Muscle of leg (tissue), 16 donors: ENCODE measurements at places on chromosomes 4 and X.
A peak's percentile ranks its signal among the peaks of the same experiment; 100 is the strongest.

DNA sequence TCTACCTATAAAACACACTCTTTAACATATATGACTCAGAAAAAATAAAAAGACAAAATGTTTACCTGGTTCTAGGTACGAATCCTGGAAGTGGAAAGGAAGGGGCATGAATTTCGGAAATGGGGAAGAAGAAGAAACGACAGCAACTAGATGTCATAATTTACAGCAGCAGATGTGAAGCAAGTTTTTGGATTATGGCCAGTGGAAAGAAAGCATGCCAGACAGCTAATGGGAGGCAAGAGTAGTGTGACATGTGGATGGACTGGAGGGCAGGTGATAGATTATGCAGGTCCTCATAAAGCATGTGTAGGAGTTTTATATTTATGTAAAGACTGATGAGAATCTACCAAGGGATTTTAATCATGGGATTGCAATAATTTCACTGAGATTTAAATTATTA, 279.0 kb upstream of the TACR3 start:
- peak; percentile 39 for DNase-seq

DNA sequence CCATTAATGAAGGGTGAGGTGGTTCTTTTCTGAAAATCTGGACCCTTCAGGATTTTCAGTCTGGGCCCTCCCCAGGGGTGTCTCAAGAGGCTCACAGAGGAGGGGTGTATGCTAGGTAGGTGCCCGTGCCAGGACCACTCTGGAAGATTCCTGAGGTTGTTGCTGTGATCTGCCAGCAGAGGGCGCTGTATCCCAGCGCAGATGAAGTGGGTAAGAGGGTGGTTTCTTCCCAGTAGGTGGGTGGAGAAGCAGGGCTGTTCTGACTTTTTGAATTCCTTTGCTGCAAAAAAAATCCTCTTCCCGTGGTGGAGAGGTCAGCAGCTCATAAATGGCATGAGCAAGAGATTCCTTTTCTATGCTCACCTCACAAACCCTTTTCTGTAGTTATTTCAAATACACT, 51.1 kb downstream of the SCML1 start:
- DNase-seq = peak; percentile 25

- DNase-seq = no peak
Observed at GRCh38 chr4:24197955-24198354, 308.1 kb upstream of the PPARGC1A start.

GRCh38 chr4:86496094-86497080, 97.7 kb upstream of the PTPN13 start:
- DNase-seq = peak; percentile 64

DNA sequence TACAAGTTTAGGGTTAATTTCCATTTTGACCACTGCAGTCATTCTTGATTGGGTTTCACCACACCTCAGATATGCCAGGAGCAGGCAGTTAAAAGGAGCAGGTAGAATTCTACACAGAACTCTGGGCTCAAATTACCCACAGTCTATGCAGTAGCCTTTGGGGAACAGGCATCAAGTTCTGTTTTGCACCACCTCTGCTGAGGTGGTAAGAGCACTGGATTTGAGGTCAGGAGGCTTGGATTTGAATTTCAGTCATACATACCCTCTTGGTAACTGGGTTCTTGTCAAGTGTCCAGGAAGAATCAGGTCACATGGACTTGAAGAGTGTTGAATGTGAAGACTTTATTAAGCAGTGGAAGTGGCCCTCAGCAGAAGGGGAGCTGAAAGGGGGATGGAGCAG, 40.4 kb upstream of the PGK1 start:
- no peak for DNase-seq

DNA sequence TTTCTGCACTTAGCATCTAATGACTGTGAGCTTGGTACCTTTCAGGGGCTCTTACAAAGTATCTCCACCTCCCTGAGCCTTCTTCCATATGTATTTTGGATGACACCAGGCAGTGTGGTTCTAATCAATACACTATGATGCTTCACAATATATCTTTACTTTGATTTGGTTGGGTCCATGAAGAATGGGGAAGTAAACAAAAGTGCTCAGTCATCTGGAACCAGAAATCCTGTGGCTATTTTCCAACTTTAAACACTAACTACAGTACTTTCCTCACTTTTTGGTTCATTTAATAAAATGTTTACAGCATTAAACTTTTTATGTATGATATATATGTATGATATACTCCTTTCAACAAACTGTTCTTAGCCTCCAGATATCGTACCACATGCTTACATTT, 216.4 kb upstream of the AFF2 start:
- no peak for DNase-seq

- DNase-seq = no peak
Observed at GRCh38 chrX:130626521-130626920, 224.7 kb downstream of the RBMX2 start.

DNA sequence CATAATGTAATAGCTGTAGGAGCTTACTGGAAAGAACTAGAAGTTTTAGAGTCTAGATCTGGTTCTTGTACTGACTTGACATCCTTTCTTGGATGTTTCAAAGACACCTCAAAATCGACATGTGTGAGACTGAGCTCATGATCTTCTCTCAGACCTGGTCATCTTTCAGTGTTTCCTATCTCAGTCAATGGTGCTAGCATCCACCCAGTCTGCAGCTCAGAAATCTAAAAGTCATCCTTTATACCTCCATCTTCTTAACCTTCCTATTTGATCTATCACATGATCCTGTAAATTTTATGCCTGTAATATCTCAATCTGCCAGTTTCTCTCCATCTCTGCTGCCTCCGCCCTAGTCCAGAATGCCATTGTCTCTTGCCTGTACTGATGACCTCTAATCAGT, 301.9 kb upstream of the PITX2 start:
- DNase-seq = no peak

- no peak for DNase-seq
Observed at GRCh38 chr4:22903913-22904312, 211.2 kb downstream of the GBA3 start.

GRCh38 chr4:119678761-119679160, 50.2 kb upstream of the PDE5A start:
- DNase-seq = no peak

- no peak for DNase-seq
Observed at GRCh38 chr4:114535725-114536124, 62.9 kb upstream of the UGT8 start.

GRCh38 chr4:80492761-80493160, 157.2 kb downstream of the CFAP299 start:
- no peak for DNase-seq

GRCh38 chrX:111779582-111779981, 96.4 kb upstream of the TRPC5OS start:
- no peak for DNase-seq

GRCh38 chr4:8731364-8731763, 138.8 kb downstream of the CPZ start:
- DNase-seq = no peak

DNA sequence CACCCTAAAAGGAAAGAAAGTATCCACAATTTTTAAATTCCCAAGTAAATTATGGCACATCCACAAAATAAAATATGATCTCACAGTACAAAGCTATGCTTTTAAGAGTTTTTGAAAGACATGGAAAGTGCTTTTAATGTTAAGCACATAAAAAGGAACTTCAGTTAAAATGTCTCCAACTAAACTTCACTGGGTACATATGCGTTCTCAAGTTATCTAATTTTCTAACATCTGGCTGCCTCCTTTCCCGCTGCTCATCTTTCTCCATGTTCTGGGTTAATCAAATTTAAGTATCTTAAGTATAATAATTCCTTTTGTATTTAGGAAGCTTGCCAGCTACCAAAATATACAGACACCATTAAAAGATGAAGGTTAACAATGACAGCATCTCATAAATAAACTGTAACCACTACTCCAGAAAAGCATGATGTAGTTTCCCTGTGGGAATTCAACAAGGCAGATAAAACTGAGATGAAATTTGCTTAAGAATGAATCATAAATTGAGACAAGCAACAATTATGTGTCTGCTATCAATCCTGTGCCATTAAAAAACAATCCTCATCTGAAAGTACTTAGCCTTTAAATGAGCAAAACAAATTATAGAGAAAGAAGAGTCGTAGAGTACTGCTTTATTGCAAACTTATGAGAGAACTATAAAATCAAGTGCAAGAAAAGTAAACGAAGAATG, 25.1 kb downstream of the PRSS12 start:
- peak; percentile 88 for DNase-seq

GRCh38 chr4:93573285-93573684, 255.3 kb upstream of the ATOH1 start:
- DNase-seq = no peak

DNA sequence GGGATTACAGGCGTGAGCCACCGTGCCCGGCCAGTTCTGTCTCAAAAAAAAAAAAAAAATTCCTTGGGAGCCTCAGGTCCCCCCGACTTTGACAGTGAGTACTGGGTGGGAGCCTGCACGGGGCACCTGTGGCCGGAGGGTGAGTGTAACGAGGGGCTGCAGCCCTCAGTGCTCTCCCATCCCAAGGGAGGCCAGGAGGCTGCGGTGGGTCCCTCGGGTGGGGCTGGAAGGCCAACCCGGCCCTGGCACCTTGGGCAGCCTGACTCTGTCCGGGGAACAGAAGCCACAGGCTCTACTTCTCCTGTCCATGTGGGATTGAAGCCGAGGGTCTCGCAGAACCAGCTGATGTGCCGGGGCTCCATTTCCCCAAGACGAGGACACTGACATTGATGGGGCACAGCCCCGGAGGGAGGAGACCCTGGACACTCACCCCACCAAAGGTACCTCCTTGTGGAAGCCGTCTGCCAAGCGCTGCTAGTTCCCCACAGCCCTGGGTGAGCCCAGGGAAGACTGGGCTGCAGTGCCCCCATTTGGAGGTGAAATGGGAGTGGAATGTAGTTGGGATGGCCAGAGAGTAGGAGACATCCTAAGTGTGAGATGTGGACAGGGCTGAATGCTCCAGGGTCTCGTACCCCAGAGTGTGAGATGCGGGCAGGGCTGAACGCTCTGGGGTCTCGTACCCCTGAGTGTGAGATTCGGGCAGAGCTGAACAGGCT, 2.3 kb upstream of the SLC26A1 start:
- DNase-seq = no peak

DNA sequence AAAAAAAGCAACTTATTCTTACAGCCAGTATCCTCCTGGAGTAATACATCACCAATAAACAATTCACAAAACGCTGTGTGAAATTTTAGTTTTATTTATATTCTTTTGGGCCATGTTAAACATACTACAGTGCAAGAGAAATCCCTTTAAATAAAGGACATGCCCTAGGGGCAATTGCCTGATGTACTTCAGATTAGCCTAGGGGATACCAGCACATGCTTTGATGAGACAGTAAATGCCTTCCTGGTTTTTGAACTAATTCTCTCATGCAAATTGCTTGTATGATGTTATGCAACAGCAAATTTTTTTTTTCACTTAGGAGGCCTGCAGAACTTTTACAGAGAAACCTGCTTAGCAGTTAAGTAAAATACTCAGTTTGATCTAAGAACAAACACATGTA, 711.9 kb upstream of the FRG1 start:
- no peak for DNase-seq

DNA sequence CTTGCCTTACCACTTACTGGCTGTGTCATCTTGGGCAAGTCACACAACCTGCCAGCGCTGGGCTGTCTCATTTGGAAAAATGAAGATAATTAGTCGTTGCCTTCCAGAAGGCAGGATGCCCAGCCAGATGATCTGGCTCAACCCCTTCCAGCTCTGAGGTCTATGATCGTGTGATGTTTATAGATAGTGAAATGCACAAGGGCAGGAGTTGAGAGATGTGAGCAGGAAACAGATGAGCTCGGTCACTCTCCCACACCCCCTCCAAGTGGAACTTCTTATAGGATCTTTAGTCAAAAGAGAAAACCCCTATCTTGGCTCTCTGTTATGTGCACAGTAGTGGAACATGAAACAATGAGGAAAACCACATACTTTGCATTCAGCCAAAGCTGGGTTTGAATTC, 336.8 kb upstream of the PPARGC1A start:
- DNase-seq = no peak
